Inflammatory macrophage treated with lipopolysaccharide for 1 hour (primary cell): ENCODE measurements at places on chromosomes 1 and 21.

DNA sequence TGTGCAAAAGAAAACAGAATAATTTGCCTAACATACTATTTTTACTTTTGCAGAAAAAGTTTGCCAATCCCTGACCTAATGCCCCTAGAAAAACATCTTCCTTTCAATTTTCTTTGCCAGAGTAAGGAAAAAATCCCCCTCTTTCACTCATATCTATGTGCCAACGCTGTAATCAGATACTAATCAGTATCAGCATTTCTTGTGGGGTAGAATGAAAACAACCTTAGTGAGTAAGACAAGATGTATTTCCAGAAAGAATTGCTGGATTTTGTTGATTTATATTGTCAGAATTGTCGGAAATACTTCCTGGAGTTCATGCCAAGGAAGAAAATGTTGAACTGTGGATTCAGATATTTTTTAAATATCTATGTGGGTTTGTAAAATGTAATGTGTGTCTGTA, 1893.8 kb downstream of the NCAM2 start:
- no peak for DNase-seq

DNA sequence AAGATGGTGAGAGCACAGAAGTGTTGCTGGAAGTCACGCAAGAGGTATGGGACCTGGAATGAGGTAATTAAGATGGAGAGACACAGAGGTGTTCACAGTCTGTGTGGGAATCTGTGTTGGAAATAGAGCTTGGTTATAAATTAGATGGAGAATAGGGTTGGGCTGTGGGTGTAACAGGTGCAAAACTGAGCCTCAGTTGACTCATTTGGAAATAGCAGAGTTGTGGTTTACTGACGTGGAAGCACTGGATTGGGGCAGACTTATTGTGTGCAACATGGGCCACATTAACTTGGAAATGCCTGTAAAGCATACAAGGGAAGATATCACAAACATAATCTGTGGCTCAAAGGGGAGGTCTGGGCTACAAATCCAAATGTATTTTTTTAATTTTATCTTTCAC, 13.0 kb downstream of the CAMSAP2 start:
- DNase-seq: no peak

DNA sequence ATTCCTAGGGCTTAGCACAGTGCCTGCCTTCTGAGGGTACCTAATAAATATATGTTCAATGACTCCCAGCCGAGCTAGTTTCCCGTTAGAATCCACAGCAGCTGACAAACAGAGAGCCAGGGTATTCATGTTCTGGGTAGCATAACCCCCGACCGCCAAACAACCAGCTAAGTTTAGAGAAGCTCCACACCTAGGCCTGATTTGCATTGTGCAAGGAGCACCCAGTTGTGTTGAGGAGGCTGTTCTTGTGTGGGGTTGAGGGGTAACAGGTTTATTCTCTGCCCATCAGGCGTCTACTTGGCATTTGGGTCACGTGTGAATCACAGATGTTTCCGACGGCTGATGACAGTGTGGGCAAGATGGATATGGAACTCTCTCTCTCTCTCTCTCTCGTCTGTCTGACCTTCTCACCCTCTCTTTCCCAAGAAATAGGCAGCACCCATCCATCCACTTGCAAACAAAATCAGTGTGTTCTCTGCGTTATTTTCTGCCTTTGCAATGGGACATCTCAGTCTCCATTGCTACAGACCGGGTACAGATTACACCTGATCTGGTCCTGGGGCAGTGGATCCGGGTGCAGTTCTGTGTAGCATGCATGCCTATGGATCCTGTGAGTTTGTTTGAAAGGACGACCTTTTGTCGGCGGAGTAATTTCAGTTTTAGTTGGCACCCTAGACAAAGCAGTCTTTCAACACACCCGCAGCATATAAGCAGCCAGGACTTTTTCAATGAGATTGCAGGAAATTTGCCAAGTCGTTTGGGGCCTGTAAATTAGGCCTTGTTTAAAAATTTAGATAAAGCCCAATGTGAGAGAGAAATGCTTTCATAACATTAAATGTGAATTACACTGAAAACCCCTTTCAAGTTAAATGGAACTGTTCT, 29.4 kb downstream of the KAZN start:
- DNase-seq: no peak

- DNase-seq: no peak
Measured at GRCh38 chr1:44200336-44200735, 12.9 kb upstream of the DMAP1 start.

GRCh38 chr1:53930932-53931331, 14.6 kb downstream of the IFT25 start:
- no peak for DNase-seq

GRCh38 chr1:187928288-187928687, 1099.5 kb downstream of the PLA2G4A start:
- DNase-seq: no peak

GRCh38 chr21:32001390-32001789, 128.6 kb downstream of the HUNK start:
- DNase-seq: no peak

GRCh38 chr1:204870160-204870912, at the start of gene NFASC:
TSS of gene NFASC (plus strand) at chr1:204870862. CDS start at chr1:204944316, 73,454 bp downstream.
- DNase-seq: no peak

- DNase-seq: no peak
Measured at GRCh38 chr1:3349161-3349967, 105.1 kb upstream of the ARHGEF16 start.

- DNase-seq: peak; percentile 34
Measured at GRCh38 chr1:72623299-72623708, 341.0 kb upstream of the NEGR1 start.

- DNase-seq: peak; percentile 53
Measured at GRCh38 chr1:22830757-22831340, 120.2 kb downstream of the EPHB2 start.

- DNase-seq: no peak
Measured at GRCh38 chr21:37803101-37803651, 113.1 kb downstream of the KCNJ6 start.

GRCh38 chr1:36055706-36056105, 28.2 kb upstream of the TEKT2 start:
- peak; percentile 58 for DNase-seq
